ENCODE measurements at places on chromosomes 11 and 22.

DNA sequence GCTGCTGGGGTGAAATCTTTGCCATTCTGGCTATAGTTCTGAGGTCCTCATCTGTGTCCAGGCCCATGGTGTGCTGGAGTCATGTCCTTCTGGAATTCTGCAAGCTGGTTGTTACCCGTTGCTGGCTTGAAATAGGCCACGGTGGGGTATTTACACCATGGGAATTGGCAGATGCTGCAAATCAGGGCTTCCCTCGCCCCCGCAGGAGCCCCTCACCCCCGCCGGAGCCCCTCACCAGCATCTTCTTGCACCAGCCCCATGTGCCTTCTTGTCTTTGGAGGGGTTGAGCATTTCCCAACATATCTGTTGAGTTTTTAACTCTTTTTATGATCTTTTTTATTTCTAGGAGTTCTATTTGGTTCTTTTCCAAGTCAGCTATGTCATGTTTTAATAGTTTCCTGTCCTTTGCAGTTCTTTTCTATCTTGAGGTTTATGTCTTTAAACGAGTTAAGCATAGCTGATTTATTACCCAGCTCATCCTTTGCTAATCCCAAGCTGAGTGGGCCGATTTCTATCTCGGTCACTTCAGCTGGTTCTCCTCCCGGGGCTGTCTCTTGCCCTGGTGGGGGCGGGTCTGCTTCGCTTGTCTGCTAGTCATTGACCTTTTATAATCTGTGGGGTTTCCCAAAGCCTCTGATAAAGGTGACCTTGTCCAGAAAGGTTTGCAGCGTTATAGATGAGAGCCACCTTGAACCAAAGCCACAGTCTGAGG, 17.6 kb downstream of the ANO1 start:
- H3K4me3 ChIP-seq: no peak overlapping the region
- H3K4me1 ChIP-seq: peaks cover 74% of the 10 kb centered on the region
- DNase-seq: no peak
- no peaks in the 10 kb centered on the region for H3K27me3 ChIP-seq
- no peaks in the 10 kb centered on the region for H3K36me3 ChIP-seq

GRCh38 chr11:65051398-65051858, 6.9 kb downstream of the NAALADL1 start:
- no peak overlapping the region for H3K27ac ChIP-seq
- no peaks in the 10 kb centered on the region for H3K27me3 ChIP-seq
- H3K4me1 ChIP-seq: peaks cover 2% of the 10 kb centered on the region
- H3K4me3 ChIP-seq: no peak overlapping the region

DNA sequence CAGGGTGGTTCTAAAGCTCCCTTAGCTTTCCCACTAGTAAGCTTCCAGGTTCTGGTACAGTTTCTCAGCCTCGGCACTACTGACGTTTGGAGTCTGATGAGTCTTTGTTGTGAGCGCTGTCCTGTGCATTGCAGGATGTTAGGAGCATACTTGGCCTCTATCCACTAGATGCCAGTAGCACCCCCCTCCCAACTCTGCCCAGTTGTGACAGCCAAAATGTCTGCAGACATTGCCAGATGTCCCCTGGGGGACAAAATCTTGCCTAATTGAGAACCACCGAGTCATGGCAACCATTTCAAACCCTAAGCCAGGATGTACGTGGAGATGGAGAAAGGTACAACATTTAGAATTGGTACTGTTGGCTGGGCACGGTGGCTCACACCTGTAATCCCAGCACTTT, 68.7 kb downstream of the PTPRJ start:
- H3K27me3 ChIP-seq: no peaks in the 10 kb centered on the region
- DNase-seq: no peak
- peaks cover 7% of the 10 kb centered on the region for H3K4me1 ChIP-seq
- no peaks in the 10 kb centered on the region for H3K36me3 ChIP-seq

GRCh38 chr22:50325444-50326224, 1.2 kb downstream of the DENND6B start:
- H3K27me3 ChIP-seq: no peaks in the 10 kb centered on the region
- H3K36me3 ChIP-seq: no peaks in the 10 kb centered on the region
- H3K27ac ChIP-seq: no peak overlapping the region
- no peaks in the 10 kb centered on the region for H3K4me1 ChIP-seq
- DNase-seq: no peak

DNA sequence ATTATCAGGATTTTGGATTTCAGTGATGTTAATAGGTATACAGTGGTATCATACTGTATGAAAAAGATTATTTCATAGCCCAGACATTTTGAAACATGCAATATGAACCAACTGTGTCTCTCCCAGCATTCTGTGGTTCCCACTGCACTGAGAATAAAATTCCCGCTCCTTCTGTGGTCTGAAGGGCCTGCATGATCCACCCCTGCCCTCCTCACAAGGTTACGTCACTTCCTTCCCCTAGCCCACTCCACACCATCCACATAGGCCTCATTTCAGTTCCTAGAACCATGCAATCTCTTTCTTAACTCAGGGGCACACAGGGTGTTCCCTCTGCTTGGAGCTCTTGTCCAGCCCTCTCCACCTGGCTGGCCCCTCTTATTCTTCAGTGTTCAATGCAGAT, 103.1 kb downstream of the TSPAN18 start:
- H3K27ac ChIP-seq: no peak overlapping the region
- H3K4me3 ChIP-seq: no peak overlapping the region
- DNase-seq: no peak
- no peaks in the 10 kb centered on the region for H3K27me3 ChIP-seq
- H3K36me3 ChIP-seq: no peaks in the 10 kb centered on the region

GRCh38 chr11:122365610-122366360, 249.8 kb upstream of the BLID start:
- H3K36me3 ChIP-seq: no peaks in the 10 kb centered on the region
- H3K27me3 ChIP-seq: no peaks in the 10 kb centered on the region
- DNase-seq: no peak
- peak overlapping the region; percentile 75 for H3K27ac ChIP-seq

GRCh38 chr22:27560781-27561180, 240.8 kb downstream of the MN1 start:
- H3K36me3 ChIP-seq: no peaks in the 10 kb centered on the region
- H3K27me3 ChIP-seq: no peaks in the 10 kb centered on the region
- H3K4me1 ChIP-seq: no peaks in the 10 kb centered on the region
- no peak overlapping the region for H3K27ac ChIP-seq
- DNase-seq: no peak
- H3K4me3 ChIP-seq: no peak overlapping the region

GRCh38 chr11:27282806-27283205, 80.2 kb downstream of the CCDC34 start:
- peak overlapping the region; percentile 0 for H3K27ac ChIP-seq
- no peak for DNase-seq
- no peaks in the 10 kb centered on the region for H3K27me3 ChIP-seq
- H3K36me3 ChIP-seq: no peaks in the 10 kb centered on the region

DNA sequence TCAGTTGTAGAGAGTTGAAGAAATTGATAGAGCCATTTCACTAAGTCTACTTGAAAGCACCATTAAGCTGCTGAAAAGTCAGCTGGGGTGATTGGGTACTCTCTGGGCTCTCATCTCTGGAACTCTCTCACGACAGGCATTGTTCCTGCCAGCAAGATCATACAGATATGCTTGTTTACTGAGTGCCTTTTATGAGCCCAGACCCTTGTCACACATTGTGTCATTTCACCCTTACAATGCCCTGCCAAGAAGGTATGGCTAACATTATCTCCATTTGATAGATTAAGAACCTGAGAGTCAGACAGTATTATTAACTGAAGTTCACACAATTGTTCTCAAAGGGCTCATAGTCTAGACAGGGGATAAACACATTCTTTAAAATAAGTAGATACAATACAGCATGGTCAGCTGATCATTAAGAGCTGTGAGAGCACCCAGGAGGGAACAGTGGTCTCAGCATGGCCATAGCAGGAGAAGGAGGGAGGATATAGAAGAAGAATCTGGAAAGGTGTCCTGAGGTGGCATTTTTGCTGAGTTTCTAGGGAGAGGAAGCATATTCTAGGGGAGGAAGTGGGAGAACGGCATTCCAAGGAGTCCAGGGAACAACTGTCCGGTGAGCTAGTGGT, 580.5 kb downstream of the INSC start:
- DNase-seq: no peak
- no peaks in the 10 kb centered on the region for H3K27me3 ChIP-seq
- no peaks in the 10 kb centered on the region for H3K4me1 ChIP-seq
- H3K27ac ChIP-seq: no peak overlapping the region
- no peaks in the 10 kb centered on the region for H3K36me3 ChIP-seq

DNA sequence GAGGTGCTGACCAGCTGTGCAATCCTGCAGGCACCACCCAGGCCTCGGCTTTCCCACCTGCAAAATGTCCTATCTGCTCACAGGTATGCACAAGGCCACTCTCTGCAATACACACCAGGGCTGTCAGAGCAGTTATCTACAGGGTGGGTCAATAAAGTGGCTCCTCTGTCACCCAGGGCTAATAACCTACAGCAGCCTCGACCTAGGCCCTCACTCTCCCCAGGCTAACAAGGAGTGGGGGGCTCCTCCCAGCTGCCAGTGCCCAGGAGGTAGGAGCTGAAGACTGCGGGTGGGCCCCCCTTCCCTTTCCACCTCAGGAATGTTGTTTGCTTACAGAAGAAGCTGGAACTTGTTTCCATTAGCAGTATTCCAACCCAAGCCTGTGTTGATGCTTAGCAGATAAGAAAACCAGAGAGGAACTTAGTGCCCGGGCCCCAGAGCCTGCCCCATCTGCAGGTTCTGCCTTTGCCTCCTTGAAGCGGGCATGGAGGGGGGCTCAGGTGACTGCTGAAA, 26.8 kb downstream of the MYH9 start:
- H3K4me3 ChIP-seq: peak overlapping the region; percentile 54
- no peak for DNase-seq
- peaks cover 99% of the 10 kb centered on the region for H3K4me1 ChIP-seq
- no peaks in the 10 kb centered on the region for H3K27me3 ChIP-seq
- peaks cover 6% of the 10 kb centered on the region for H3K36me3 ChIP-seq

GRCh38 chr11:75508051-75508561, 17.6 kb downstream of the GDPD5 start:
- no peaks in the 10 kb centered on the region for H3K27me3 ChIP-seq
- no peak for DNase-seq
- H3K27ac ChIP-seq: no peak overlapping the region
- peaks cover 11% of the 10 kb centered on the region for H3K4me1 ChIP-seq
- no peak overlapping the region for H3K4me3 ChIP-seq

GRCh38 chr22:20590477-20591294, 83.3 kb downstream of the MED15 start:
- H3K4me1 ChIP-seq: no peaks in the 10 kb centered on the region
- no peaks in the 10 kb centered on the region for H3K27me3 ChIP-seq
- no peak overlapping the region for H3K4me3 ChIP-seq
- H3K27ac ChIP-seq: no peak overlapping the region
- no peak for DNase-seq

DNA sequence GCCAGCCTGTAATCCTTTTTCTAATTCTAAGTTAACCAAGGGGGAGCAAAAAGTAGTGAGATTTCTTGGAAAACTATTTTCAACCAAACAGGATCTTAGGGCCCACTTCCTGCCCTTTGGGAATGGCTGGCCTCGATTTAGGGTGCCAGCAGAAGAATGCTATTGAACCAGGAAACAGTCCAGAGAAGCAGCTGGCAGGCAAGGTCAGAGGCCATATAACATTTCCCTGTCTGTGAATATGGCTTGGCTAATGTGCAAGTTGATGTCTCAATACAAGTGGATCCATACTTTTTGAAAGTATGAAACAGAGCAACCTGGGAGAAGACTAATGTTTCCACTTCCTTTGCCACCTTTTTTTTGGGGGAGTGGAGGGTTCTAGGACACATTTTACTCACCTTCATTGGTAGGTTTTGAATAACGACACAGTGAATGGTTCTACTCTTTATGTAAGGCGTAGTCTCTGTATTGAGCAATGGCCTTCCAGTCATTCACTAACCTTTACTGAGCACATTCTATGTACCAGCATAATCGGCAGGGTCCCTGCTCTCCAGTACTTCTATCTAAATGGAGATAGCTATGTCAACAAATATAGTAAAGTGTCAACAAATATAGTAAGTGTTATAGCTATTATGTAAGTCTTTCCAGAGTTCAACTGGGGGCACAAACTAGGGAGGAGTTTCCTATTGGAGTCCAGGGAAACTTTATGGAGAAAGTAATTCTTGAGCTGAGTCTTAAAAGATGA, 34.2 kb upstream of the RRM1 start:
- H3K4me1 ChIP-seq: peaks cover 37% of the 10 kb centered on the region
- no peaks in the 10 kb centered on the region for H3K27me3 ChIP-seq
- no peak for DNase-seq
- H3K27ac ChIP-seq: no peak overlapping the region
- H3K36me3 ChIP-seq: peaks cover 13% of the 10 kb centered on the region

DNA sequence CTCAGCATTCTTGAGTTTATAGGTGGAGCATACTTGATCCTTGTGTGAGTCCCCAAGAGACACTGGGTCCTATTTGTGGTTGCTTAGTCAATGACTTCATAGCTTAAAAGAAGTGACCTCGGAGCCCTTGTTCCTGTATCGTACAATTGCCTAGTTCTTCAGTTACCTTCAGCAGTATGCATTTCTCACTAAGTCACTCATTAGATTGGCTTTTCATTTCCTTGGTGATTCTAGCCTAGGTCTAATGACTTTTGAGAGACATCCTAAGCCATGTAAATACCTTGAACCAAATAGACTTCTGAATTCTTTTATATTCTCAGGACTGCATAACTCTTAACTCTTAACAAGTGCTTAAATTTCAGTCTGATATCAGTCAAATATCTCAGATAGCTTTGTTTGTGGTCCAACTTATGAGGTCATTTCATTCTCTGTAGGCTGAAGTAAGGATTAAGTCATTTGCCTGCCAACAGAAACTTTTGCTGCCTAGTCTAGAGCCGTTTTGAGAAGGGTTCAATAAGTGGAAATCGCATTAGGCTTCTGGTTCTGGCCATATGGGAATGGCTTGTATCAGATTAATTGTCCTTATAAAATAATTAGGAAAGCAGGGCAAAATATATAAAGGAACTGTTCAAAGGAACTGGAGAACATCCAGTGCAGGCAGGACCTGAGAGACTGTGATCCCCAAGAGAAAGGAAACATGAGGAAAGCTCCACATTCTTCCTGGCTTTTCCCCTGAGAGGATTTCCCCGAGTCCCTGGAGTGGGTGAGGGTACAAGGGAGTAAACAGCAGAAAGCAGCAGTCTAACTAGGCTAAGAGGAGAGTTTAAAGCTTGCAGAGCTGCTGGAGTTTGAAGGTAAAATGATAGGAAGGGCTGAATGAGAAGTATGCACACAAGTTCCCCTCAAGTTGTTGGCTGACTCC, 39.9 kb downstream of the TRAF6 start:
- H3K4me1 ChIP-seq: peaks cover 16% of the 10 kb centered on the region
- DNase-seq: no peak
- peak overlapping the region; percentile 28 for H3K27ac ChIP-seq
- H3K36me3 ChIP-seq: no peaks in the 10 kb centered on the region
- H3K4me3 ChIP-seq: no peak overlapping the region
- H3K27me3 ChIP-seq: no peaks in the 10 kb centered on the region

Data from thoracic aorta (tissue), 2 donors.